Subcutaneous preadipocyte (primary cell): ENCODE measurements at places on chromosomes 2 and 18. TPM values are rescaled to one million over a fixed set of nuclear protein-coding genes. Genes with fewer than 3 reads are reported as not detected.

The ATP8B1 gene
- total RNA-seq = 30.1 and 43.2 TPM in 2 replicates

The ANKRD30B gene
- 0.20 TPM in 1 of 2 replicates, not detected in the other for total RNA-seq

The ARHGEF33 gene
- total RNA-seq = 0.20 and 0.37 TPM in 2 replicates

The SCN2A gene
- total RNA-seq = under 0.01 and 0.20 TPM in 2 replicates

The ANKRD23 gene
- 1.4 and 2.6 TPM in 2 replicates for total RNA-seq

The REEP1 gene
- under 0.01 and 0.20 TPM in 2 replicates for total RNA-seq

The GPAT2 gene
- 12.5 and 21.7 TPM in 2 replicates for total RNA-seq

The LRATD1 gene
- 0.37 and 1.2 TPM in 2 replicates for total RNA-seq

The ALPP gene
- not detected in 2 replicates for total RNA-seq

The HOXD3 gene
- total RNA-seq = 2.2 TPM in 2 replicates

The FARSB gene
- 35.6 and 46.5 TPM in 2 replicates for total RNA-seq

The CNTNAP5 gene
- not detected in 2 replicates for total RNA-seq

The SLC8A1 gene
- 2.6 and 16.0 TPM in 2 replicates for total RNA-seq

The COLEC12 gene
- total RNA-seq = 92.6 and 115 TPM in 2 replicates

The ACMSD gene
- not detected in 2 replicates for total RNA-seq

The COL4A4 gene
- total RNA-seq = under 0.01 TPM in 2 replicates

The COL3A1 gene
- 1,186 and 1,584 TPM in 2 replicates for total RNA-seq

The PLGLB1 gene
- 1.2 and 1.5 TPM in 2 replicates for total RNA-seq

The HNMT gene
- total RNA-seq = 23.3 and 59.2 TPM in 2 replicates

The KIF1A gene
- total RNA-seq = not detected in 2 replicates

The ANKRD29 gene
- total RNA-seq = 6.6 and 14.7 TPM in 2 replicates

The EFHD1 gene
- not detected in 2 replicates for total RNA-seq

The CHRNG gene
- total RNA-seq = not detected in 2 replicates

The ATP5MC3 gene
- total RNA-seq = 128 and 161 TPM in 2 replicates

The TEX44 gene
- total RNA-seq = not detected in 2 replicates

The GRP gene
- not detected in 2 replicates for total RNA-seq

The PHLPP1 gene
- 6.2 and 10.2 TPM in 2 replicates for total RNA-seq

The STPG4 gene
- under 0.01 and 0.20 TPM in 2 replicates for total RNA-seq

The PLCD4 gene
- 2.2 and 2.6 TPM in 2 replicates for total RNA-seq

The NCKAP5 gene
- total RNA-seq = 0.37 and 0.59 TPM in 2 replicates

The RNF152 gene
- 0.37 and 1.2 TPM in 2 replicates for total RNA-seq

The EGR4 gene
- not detected in 2 replicates for total RNA-seq

The MARCO gene
- total RNA-seq = under 0.01 TPM in 1 of 2 replicates, not detected in the other

The IRS1 gene
- 21.3 and 48.5 TPM in 2 replicates for total RNA-seq

The LGALSL gene
- total RNA-seq = 2.7 and 2.9 TPM in 2 replicates

The TCF23 gene
- total RNA-seq = not detected in 2 replicates

The CNDP1 gene
- not detected in 2 replicates for total RNA-seq

The ALK gene
- not detected in 2 replicates for total RNA-seq

The WIPF1 gene
- total RNA-seq = 17.2 and 23.9 TPM in 2 replicates

The PAIP2B gene
- 0.20 and 0.37 TPM in 2 replicates for total RNA-seq

The PCGF1 gene
- total RNA-seq = 16.2 and 22.4 TPM in 2 replicates

The PTH2R gene
- total RNA-seq = 0.20 and 0.37 TPM in 2 replicates

The AOX1 gene
- total RNA-seq = 183 and 229 TPM in 2 replicates

The UGT1A6 gene
- not detected in 2 replicates for total RNA-seq

The C2orf72 gene
- 0.20 and 0.37 TPM in 2 replicates for total RNA-seq

The RESP18 gene
- total RNA-seq = not detected in 2 replicates
